AG10803 (cell line): ENCODE measurements at places on chromosomes 7 and 10.

DNA sequence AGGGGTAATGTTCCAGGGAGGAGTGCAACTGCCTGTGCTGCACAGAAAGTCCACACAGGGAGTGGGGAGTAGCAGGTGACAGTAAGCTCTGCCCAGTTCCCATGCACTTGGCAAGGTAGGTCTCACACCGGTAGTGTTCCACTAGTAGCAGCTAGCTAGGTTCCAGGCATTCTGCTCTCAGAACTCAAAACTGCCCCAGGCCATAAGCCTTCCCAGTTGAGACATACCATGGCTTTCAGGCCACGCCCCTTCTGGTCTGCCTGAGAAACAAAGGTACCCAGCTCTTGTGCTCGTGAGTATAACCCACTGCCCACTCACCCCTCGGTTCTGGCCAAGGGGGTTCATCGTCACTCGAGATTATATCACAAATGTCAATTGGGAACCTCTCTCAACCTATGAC is 12.6 kb downstream of the CASP7 start:
- no peak for DNase-seq

GRCh38 chr7:1095621-1096155 is 7.8 kb downstream of the GPER1 start:
- DNase-seq: no peak

GRCh38 chr7:4610768-4611467 is 71.2 kb upstream of the FOXK1 start:
- peak; percentile 64 for DNase-seq

DNA sequence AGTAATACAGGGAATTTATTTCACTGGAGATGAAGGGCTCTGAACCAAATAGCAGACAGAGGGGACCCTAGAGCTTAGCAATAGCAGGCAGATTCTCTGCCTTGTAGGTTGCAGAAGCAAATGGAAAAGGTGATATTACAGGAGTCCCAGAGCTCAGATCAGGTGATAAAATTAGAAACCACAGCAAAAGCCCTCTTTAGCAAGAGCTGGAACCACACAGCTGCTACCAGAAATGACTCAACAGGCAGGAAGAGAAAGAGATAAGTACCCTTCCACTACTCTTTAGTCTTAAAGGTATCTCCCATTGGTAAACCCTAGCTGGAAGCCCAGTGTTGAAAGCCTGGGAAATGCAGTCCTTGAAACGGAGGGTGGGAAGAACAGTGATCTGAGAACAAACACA is 535.6 kb upstream of the GHITM start:
- no peak for DNase-seq

DNA sequence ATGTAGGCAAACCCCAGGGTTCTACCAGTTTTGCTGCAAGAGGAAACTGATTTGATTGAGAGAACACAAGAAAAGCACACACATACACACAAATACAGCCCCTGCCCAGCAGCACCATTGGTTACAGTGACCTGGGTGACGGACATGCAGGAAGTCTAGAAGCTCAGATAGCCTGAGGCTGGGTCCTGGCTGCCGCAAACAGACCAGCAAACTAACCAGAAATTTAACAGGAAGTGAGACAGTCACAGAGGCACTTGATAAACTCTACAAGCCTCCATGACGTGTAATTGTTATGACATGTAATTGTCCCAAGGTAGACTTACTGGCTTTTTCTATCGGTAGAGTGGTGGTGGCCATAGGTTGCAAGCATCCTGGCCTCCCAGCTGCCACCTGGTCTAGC is 58.9 kb downstream of the PRKAR2B start:
- peak; percentile 5 for DNase-seq

GRCh38 chr7:132480534-132480933 is 95.7 kb downstream of the PLXNA4 start:
- DNase-seq: no peak

DNA sequence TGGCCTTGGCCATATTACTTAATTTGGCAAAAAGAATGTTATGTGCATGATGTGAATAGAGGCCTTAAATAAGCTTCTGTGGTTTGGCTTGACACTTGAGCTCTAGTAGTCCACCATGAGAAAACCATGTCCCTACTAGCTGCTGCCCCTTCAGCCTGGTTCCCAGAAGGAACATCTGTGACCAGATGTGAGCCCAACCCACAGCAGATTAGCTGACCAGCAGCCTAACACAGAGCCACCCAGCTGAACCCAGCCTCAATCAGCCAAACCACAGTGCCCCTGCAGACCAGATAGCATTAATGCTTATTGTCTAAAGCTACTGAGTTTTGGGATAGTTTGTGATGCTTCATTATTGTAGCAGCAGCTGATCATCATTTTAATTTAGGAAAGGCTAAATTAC is 16.6 kb downstream of the JAZF1 start:
- DNase-seq: peak; percentile 97

- no peak for DNase-seq
Observed at GRCh38 chr7:20279979-20280378, 50.7 kb upstream of the ITGB8 start.

DNA sequence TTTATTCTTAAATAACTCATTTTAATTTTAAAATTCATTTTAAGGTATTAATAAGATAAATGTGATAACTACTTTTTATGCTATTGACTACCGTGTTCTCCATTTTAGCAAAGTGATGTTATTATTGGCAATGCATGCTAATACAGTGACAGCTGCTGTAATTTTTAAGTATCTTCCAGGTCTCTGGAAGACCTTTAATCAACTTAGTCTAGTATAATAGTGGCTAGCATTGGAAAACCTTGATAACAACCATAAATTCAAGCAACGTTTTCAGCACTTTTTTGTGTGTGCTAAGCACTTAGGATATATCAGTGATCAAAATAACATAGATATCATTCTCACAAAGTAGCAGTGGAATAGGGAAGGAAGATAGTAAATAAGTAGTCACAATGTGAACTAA is 230.9 kb upstream of the MAGI2 start:
- DNase-seq: no peak
